ENCODE measurements at places on chromosomes 3 and 15.

DNA sequence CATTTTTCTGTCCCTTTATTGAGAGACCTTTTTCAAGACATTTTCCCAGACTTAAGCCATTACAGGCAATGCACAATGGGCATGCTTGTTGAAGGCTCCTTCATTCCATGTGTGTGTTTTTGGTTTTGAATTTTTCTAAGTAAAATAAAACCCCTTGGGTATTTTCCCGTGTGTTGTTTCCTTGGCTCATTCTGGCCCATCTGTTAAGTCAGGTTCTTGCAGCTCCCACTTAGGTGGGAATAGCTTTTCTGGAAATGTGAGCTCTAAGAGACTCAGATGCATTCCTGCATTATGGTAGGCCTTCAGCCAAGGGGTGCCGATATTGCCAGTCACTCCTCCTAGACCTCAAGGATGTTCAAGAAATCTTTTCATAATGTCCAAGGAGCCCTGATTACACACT is 314.9 kb downstream of the CACNA2D3 start:
- no peak for DNase-seq

DNA sequence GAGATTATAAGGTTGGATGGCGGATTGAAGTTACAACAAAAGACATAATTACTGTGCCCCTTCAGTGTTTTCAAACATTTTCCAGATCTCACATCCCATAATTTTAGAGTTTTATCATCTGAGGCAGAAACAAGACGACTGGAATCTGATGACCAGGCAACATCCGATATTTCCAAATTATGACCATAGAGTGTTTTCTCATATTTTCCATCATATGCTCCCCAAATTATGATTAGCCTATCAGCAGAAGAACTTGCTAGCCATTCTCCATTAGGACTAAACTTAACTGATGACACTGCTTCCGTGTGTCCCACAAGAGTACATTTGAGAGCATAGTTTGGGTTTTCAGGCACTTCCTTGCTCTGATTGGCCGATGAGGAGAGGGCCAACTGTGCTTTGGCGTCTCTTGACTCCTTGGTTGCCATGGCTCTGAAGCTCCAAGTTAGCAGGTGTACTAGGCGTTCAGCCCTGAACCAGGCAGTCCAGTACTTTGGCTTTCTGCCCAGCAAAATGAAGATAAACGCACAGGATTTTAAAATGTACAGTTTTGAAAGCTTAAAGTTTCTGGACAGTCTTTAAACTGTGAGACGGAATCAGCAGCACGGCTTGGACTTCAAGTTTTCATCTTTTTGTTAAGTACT is 638 bp downstream of the WDR5B start:
- DNase-seq = no peak

DNA sequence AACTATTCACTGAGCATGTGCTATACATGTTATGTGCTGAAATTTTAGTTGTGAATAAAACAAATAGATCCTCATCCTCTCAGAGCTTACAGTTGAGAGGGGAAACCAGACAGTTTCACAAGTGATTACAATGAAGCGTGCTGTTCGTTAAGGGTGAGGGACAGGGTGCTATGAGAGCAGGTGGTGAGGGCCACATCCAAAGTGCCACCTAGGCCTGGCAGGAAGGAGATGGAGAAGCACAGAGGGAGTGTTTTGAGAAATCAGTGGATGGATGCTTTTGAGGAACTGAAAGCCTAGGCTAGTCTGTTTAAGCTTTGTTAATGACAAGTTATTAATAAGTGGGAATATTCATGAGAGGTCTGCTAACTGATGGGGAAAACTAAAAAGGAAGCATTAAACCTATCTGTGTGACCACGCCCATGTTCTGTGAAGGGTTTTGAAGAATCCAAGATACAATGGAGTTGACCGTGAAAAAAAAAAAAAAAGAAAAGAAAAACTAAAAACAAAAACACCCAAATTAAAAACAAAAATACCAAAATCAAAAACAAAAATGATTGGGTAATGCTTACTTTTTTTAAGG is 7.3 kb downstream of the MCTP2 start:
- no peak for DNase-seq

DNA sequence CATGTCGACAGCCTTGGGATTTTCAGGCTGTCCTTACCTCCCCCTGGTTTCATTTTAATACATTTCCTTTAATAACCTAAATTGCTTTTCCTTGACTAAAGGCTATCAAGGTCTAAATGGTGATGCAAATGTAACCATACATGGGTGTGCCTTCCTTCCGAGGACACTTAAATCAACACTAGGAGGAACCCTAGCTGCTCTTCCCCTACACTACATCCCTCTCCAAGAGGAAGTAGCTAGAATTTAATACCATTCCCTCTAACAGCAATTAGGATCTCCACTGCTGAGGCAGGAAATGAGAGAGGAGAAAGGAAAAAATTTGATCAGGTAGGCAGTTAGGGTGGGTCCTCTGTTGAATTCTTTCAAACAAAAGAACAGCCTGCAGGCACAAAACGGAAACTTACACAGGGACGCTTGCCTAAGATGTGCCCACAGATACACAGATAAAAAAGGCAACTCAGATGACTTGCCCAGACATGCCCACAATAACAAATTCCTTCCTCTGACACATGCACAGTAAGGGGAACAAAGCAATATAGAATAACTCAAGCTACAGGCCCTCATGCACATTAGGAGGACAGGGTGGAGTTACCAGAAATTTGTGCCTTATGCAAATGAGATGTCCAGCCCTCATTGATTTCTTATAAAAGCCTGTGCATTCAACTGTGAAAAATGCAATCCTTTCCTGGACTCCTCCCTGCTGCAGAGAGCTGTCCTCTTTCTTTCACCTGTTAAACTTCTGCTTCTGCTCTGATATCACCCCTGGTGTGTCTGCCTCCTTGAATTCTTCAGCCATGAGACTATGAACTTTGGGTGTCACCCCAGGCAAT is 1024.4 kb upstream of the CADM2 start:
- no peak for DNase-seq

GRCh38 chr3:195905970-195906864 is 2.1 kb downstream of the TNK2 start:
- DNase-seq = no peak

DNA sequence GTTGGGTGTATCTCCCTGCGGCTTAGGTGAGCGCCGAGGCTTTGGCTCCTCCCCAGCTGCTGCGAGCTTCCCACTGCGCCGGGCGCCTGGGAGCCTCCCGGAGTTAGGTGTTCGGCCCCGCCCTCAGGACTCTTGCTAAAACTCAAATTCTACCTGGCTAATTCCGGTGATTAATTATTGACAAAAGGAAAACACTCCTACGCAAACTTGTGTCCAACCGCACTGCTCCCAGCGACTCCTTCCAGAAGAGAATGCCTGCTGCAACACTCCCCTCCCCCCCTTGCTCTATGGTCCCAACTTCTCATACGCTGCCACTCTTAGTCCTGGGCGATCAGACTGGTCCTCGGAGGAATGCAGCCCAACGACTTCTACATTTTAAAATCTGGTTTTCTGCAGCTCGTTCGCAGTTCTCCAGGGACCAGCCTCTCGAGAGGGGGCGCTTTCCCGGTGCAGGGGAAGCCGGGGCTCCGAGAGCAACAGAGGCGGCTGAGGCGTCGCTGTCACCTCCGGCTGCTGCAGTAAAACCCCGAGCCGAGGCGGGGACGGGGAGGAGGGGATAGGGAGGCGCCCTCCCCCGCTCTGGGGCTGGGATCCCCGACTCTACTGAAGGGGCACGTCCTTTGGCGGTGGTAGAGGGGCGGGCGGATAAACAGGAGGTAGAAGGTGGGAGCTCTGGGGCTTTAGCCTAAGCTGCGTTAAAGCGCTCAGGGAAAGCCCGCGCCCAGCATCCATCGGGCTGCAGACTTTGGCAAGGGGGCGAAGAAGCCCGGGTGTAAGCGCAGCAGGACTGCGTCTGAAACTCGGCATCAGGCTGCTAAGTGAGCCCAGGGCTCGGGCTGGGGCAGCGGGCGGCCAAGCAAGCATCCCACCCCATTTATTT is at the start of gene SPTSSB:
Gene SPTSSB (minus strand): TSS at position 77 of the 880 bp plus-strand sequence. CDS start 25,194 bp downstream, outside the sequence.
- DNase-seq = no peak

DNA sequence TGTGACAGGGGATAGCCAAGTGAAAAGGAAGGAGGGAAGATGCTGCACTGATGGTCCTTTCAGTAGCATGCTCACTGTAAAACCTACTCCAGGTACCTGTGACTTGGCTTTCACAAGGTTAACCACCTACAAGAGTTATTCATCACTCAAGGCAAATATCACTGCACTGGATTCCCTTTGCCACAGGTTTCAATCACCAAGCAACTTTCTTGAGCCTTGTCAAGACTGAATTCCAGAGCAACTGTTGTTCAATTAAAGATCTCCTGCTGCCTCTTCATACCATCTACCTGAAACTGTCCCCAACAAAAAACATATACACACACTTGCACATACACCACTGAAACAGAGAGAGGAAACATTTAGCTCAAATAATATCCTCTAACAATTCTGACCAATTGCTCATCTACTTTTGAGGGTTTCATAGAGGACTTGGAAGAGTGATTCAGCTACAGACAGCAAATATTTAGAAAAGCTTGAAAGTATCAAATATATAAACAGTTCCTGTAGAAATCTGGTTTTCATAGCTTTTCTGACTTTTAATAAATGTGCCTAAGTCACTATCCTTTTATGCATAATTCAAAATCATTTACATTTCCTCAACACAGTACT is 6.5 kb downstream of the IGF2BP2 start:
- DNase-seq = no peak

- DNase-seq = no peak
These were observed 192.5 kb downstream of the WNT5A start for GRCh38 chr3:55294557-55294956.

DNA sequence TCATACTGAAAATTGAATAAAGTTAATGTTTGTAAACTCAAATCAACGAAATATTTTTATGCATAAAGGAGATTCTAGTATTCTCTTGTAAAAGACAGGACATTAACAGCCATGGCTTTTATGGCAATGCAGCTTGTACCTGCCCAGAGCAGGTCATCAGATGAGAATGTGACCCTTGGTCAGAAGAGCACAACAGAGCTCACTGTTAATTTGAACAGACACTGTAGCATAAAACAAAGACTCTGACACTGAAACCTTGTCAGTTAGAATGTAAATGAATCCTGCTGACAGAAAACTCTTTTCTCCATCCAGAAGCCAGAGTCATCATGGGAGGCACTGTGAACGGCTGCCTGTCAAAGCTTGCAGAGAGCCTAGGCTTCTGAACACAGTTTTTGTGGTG is 410.6 kb downstream of the RAP2B start:
- DNase-seq = no peak

DNA sequence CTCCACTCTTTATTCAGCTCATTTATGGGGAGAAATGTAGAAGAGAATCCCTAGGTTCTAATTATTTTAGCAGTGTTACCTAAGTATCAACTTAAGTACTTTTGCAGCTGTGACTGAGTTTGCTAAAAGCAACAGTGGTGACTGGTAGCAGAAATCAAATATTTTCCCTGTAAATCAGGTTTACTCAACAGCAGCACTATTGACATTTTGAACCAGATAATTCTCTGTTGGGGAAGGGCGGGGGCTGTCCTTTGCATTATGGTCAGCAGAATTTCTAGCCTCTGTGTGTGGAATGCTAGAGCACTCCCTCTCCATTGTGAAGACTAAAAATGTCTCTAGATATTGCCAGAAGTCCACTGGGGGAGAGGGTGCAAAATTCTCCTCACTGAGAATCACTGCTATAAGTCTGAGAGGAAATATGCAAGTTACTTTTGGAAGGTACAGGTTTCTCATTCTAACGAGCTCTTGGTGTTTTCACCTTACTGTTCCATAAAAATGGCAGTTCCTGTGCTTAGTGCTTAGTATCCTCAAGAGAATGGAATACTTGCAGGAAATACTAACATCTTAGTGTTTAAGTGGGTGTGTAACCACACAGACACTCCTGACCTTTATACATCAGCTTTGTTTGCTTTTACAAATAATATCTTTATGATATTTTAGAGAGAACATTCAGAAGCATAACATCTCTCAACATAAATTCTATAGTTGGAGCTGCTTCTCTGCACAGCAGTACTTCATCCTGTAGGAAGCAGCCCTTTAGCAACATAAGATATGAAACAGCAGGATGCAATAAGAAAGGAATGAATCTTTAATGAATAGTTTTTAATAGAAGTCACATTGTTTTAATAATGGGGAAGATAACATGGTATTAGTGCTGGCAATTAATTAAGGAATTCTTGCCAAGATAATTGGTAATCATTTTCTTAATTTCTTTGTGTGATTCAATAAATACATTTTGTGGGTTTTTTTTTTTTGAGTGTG is 246.5 kb upstream of the GOLIM4 start:
- no peak for DNase-seq

GRCh38 chr15:59232476-59232875 is 25.8 kb downstream of the LDHAL6B start:
- DNase-seq = no peak

DNA sequence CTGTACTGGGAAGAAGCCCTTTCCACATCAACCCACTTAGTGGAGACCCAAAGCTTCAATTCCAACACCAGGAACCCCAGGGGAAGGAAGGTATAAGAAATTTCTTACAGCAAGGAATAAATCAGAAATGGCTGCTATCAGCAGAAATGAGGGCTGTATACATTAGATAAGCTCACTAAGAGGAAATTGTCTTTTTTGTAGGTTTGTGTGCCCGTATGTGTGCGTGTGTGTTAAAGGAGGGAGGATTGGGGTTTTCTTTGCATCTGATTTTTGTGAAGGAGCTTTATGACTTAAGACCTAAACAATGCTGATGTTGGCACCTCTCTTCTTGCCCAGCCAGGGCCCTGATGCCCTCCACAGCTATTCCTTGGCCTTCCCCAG is 18.6 kb downstream of the ARRDC4 start:
- DNase-seq = no peak

- no peak for DNase-seq
These were observed 27.0 kb downstream of the ARL14 start for GRCh38 chr3:160703974-160704373.

DNA sequence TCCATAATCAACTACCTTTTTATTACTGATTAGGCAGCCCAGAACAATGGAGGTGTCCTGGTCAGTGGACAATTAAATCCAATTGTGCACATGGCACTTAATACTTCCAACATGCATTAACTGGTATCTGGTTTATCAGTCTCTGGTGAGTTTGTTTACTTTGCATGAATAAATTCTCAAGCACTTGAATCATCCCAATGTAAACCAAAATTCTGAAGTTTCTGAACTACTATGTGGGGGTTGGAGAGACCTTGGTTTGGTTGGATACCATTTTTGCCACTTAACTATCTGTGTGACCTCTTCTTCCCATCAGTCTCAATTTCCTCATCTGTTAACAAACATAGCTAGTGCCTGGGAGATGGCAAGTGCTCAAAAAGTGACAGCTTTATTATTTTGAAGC is 70.5 kb upstream of the MAP4 start:
- DNase-seq = no peak

GRCh38 chr3:134526319-134526718 is 40.5 kb downstream of the CEP63 start:
- DNase-seq = no peak

GRCh38 chr15:46344115-46344724 is 709.4 kb downstream of the SQOR start:
- no peak for DNase-seq

All from stimulated activated CD4-positive, alpha-beta T cell treated with anti-CD3 and anti-CD28 coated beads, TNF-alpha, amount 100 ng/mL, for 1 hour (primary cell).